Activated CD4-positive, alpha-beta T cell treated with anti-CD3 and anti-CD28 coated beads, Interleukin-2, amount 50 U/mL, for 4 hours (primary cell): ENCODE measurements at places on chromosomes 7 and 10.
A peak's percentile ranks its signal among the peaks of the same experiment; 100 is the strongest.

- no peak for DNase-seq
These were observed 39.6 kb downstream of the PFKP start for GRCh38 chr10:3106928-3107425.

DNA sequence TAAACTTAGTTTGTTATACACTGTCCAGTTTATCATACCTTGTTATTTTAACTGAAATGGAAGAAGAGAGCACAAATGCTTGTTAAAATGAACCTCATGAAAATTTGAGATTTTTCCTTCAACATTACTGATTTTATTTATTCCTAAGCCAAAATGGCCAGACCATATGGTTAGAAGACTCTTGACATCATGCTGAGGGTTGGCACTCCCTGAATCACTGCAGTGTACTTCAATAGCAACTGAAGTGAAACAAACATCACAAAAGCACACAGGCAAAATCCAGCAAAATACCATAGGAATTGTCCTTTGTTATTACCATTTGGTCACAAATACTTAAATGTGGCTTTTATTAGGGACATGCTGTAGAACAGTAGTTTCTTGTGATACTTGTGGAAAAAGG is 347.8 kb downstream of the NXPH1 start:
- no peak for DNase-seq

GRCh38 chr10:71660313-71660712 is 59.3 kb downstream of the C10orf105 start:
- no peak for DNase-seq

DNA sequence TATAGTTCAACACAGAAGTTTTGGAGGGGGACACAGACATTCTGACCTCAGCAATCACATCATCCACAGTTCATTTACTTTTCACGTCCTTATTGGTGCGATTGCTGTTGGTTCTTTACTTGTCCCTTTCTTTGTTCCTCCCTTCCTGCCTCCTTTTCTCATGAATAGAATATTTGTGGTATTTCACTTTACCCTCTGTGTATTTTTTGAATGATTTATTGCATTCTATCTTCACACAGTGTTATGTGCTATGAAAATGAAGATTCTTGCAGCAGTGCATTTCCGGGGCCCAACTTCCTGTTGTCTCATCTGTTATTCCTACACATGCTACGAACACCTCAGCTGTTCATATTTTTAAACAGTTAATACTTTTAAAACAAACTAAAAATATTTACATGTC is 179.6 kb downstream of the ZMYND11 start:
- DNase-seq: no peak

DNA sequence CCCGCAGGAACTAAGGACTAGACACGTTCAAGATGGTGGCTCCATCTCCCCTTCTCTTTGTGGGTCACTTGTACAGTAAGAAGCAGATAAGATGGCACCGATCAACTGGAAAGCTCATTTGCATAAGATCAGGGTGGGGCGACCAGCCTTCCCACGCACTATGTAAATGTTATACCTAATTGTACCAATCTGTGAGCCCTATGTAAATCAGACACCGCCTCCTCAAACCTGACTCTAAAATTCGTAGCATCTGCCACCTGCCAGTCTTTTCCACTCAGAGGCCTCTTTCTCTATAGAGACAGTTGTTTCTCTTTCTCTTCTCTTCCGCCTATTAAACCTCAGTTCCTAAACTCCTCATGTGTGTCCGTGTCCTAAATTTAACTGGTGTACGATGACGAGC is 324.5 kb downstream of the PHF14 start:
- no peak for DNase-seq

DNA sequence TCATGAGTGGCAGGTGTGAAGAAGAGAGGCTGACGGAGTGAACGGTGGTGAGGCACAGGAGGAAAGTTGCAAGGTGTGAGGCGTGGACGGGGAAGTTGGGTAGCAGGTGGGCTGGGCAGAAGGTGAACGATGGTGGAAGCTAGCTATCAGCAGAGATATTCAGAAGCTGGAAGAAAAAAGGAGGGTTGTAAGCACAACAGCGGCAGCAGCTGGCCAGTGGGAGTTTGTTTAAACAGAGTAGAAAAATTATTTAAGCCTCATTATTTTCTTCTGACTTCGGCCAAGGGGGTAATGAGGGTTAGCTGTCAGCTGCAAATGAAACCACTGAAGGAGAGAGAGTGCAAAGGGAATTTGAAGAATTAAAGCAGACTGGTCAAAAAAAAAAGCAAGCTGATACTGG is 62.1 kb upstream of the PRKAR2B start:
- DNase-seq: no peak

DNA sequence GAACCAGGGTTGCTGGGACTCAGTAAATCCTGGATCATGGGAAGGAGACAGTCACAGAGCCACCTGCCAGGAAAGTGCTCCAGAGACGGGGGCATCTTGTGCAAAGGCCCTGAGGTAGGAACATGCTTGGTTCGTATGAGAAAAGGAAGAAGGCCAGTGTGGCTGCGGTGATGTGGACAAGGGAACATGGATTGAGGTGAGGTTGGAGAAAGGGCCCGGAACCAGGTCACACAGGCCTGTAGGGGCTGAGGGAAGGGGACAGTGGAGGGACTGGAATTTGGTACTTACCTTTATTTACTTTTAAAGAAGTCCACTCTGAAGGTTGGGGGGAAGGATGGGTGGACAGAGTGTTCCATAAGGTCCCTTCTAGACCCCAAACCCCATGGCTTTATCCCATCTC is 32.9 kb upstream of the CXCL12 start:
- DNase-seq: no peak

- no peak for DNase-seq
These were observed 31.4 kb downstream of the ANK3 start for GRCh38 chr10:60358282-60358681.

DNA sequence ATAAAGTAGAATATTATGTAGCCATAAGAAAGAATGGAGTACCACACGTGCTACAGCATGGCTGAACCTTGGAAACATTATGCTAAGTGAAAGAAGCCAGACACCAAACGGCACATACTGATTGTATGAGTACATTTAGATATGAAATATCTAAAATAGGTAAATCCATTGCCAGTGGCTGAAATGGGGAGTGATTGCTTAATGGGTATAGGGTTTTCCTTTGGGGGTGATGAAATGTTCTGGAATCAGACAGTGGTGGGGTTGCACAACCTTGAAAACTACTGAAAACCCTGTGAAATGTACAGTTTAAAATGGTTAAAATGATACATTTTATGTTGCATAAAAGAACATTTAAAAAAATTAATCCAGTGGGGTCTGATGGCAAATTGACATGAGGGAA is 667.9 kb downstream of the AUTS2 start:
- DNase-seq: no peak

DNA sequence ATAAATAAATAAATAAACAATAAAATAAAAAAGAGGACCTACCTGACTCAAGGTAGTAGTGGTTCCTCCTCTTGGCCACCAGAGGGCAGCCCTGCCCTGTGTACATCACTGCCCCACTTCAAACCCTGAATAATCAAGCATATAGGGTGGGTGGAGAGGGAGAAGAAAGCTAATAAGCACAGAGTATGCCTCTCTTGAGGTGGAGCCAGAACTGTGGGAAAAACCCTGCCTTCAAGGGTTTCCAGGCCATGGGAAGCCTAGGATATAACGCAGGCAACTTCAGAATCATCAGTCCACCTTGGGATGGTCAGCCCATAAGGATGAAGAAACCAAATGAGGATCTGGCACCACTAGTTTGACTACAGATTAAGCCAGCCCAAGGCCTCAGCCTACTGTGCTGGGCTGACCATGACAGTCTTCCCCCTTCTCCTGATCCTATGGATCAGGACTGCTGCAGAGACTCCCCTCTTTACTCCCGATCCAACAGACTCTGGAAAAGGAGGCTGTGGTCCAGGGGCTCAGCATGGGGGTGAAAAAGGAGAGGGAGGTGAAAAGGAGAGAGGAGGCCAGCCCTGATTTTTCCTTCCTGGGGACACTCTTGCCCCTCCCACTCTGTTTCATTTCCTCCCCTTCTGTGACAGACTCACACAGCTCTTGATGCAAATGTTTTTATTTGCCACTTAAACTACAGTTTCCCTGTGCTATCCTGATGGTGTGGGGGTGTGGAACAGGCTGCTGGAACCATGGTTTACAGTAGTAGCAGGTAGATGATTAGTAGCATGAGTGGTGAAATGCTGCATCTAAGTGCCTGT is 10.1 kb downstream of the AVPI1 start:
- peak; percentile 35 for DNase-seq

GRCh38 chr10:78672918-78673317 is 395.8 kb upstream of the ZMIZ1 start:
- no peak for DNase-seq

- DNase-seq: no peak
These were observed 174.9 kb upstream of the HPS1 start for GRCh38 chr10:98621630-98622029.

DNA sequence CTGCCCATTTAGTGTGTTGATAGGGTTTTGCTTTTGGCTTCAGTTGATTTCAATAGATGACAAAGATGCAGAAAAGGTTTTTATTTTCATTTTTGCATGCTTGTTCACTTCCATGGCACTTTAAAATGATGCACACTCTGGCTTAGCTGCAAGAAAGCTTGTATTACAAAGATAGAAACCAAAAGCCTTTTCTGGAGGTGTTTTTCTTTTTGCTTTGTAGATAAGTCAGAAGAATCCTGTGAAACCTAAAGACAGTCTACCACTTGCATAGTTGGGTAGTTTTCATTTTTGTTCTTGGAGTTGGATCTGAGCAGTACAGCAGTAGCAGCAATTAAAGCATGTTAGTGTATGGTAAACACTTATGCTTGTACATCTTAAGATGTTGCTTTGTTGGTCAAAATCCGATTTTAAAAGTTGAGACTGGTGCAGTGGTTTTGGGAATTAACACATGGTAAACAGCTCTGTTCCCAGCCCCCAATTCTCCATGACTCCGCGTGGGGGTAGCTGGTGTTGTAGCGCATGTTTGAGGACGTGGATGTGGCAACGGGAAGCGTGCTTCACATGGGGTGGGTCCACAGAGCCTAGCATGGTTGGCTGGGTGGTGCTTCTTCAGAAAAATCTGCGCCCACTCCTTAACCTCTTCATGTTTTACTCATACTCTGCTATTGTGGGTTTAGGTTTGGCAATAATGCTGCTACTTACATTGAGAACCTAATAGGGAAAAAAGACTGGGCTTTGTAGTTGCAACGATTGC is 19.8 kb downstream of the CCNY start:
- no peak for DNase-seq

DNA sequence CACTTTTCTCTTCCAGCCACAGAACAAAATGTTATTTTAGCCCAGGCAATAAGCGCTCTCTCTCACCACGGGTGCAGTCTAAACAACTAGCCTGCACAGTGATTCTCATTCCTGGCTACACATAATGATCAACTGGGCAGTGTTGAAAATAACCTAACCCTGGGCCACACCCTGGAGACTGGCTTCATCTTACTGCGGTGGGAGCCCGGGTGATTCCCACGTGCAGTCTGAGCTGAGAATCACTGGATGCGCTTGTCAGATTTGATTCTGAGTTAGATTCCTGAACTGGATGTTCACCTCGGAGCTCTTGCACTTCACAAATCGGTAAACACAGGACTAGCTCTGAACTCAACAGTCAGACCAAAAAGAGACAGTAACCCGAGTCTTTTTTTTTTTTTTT is 14.9 kb downstream of the ZC3HAV1 start:
- DNase-seq: no peak

GRCh38 chr7:56092789-56093531 is at the start of gene PHKG1:
TSS of gene PHKG1 (minus strand) at chr7:56092952. CDS start at chr7:56088941, 4,011 bp downstream.
- no peak for DNase-seq

DNA sequence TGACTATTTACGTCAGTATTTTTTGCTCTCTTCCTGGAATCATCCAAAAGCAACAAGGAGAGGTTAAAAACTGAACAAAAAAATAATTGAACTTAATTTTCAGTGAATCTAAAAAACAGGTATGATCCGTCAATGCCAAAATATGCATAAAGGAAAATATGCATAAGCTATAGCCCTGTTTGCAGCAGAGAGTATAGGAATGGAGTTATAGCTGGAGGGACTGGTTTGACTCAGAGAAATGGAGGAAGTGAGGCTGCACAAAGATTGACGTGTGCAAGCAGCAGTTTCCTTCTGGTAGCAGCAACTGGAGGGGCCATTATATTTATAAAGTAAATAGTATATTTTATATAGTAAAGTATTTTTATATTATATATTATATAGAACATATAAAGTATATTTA is 37.1 kb downstream of the GNG11 start:
- no peak for DNase-seq

DNA sequence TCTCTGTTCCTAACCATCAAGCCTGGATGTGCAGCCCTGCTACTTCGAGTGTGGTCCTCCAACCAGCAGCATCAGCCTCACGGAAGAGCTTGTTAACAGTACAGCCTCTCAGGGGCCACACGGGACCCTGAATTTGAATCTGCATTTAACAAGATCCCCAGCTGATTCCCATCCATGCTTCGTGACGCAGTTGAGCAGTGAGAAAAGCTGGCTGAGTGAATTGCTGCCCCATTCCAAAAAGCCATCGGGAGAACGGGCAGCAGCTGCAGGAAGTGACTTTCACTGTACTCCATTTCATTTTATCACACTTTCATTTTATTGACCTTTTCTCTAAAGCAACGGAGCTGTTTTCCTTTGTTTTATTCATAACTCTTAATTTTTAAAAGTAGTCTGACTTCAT is 22.5 kb downstream of the FAM171A1 start:
- DNase-seq: no peak

DNA sequence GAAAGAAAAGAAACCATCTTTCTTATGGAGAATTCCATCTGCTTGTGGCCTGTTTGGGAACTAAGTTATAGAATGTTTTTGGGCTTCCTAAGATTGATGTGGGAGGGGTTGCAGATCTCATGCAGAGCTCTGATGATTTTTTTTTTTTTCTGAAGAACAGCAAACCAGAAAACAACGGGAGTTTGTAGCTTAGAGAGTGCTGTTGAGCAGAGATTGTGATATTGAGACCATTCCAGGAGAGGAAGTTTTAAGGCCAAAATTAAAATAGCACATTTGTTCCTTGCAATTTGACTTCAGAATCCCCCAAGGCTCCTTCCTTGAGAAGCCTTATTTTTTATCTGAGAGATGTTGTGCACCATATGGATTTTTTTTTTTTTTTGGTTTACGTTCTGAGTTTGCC is 159.5 kb upstream of the NRP1 start:
- no peak for DNase-seq

GRCh38 chr10:43373461-43373860 is 2.0 kb downstream of the FXYD4 start:
- no peak for DNase-seq

GRCh38 chr7:95916573-95917297 is 144.4 kb downstream of the DYNC1I1 start:
- DNase-seq: peak; percentile 61

DNA sequence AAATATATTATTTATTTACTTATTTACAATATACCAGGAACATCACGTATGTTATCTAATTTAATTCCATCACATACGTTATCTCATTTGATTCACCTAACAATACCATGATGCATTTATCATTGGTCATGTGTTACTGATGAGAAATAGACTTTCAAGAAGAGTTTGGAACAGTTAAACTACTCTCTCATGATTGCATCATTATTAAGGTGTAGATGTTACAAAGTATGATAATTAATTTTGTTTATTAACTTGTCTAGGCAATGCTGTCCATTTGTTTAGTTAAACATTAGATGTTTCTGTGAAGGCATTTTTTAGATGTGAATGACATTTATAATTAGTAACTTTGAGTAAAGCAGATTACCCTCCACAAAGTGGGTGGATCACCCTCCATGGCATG is 32.0 kb upstream of the PCDH15 start:
- DNase-seq: no peak
